ENCODE measurements at places on chromosomes 12 and 14. TPM values are rescaled to one million over a fixed set of nuclear protein-coding genes. Genes with fewer than 3 reads are reported as not detected.

Gene KIF5A
- total RNA-seq: 1.3 TPM

GRCh38 chr12:49017891-49018260, 700 bp downstream of the PRKAG1 start:
- peak; percentile 74 for DNase-seq
- H3K4me3 ChIP-seq: peak overlapping the region; percentile 81
- H3K4me1 ChIP-seq: peaks cover 34% of the 10 kb centered on the region
- peak overlapping the region; percentile 97 for H3K27ac ChIP-seq
- peaks cover 32% of the 10 kb centered on the region for H3K36me3 ChIP-seq
- no peaks in the 10 kb centered on the region for H3K27me3 ChIP-seq

Gene ZNF641
- 5.6 TPM for total RNA-seq

DNA sequence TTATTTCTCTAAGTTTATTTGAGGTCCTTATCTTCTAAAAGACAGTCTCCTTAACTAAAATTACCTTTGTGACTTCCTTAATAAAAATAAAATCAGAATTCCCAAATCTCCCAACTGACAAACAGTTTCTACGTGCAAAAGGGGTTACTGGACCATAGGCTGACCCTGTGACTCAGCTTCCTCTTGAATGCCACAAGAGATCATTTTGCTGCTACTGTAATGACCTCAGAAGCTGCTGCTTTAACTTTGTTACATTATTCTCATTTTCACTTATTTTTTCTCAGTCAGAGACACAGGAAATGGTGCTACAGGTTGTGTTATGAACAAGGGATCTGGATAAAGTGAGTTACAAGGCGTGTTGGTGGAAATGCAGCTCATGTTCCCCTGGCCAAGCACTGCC, 132.2 kb upstream of the TMTC2 start:
- H3K36me3 ChIP-seq: no peaks in the 10 kb centered on the region
- no peak for DNase-seq
- H3K27ac ChIP-seq: no peak overlapping the region
- no peaks in the 10 kb centered on the region for H3K4me1 ChIP-seq
- H3K4me3 ChIP-seq: no peak overlapping the region

Gene LIN52
- 13.2 TPM for total RNA-seq

DNA sequence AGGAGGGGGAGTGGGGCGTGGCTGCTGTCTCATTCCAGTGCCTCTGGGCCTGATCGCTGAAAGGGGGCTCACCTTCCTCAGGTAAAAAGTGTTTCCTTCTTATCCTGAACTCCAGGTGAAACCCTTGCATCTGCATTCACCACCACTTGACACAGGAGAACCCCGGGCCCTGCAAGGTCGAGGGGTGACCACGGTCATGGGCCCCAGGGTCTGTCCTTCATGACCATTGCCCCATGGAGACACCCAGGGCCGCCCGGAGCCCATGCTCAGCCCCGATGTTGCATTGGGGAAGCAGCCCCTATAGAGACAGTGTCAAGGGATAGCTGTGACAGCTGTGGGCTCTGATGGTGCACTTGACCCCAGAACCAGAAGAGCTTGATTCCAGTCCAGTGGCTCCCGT, 34.4 kb upstream of the DYNC1H1 start:
- H3K27me3 ChIP-seq: no peaks in the 10 kb centered on the region
- no peak overlapping the region for H3K27ac ChIP-seq
- DNase-seq: no peak
- H3K36me3 ChIP-seq: peaks cover 5% of the 10 kb centered on the region
- H3K4me1 ChIP-seq: no peaks in the 10 kb centered on the region

Gene HSPA2
- 3.2 TPM for total RNA-seq

Gene GSC
- total RNA-seq: not detected

DNA sequence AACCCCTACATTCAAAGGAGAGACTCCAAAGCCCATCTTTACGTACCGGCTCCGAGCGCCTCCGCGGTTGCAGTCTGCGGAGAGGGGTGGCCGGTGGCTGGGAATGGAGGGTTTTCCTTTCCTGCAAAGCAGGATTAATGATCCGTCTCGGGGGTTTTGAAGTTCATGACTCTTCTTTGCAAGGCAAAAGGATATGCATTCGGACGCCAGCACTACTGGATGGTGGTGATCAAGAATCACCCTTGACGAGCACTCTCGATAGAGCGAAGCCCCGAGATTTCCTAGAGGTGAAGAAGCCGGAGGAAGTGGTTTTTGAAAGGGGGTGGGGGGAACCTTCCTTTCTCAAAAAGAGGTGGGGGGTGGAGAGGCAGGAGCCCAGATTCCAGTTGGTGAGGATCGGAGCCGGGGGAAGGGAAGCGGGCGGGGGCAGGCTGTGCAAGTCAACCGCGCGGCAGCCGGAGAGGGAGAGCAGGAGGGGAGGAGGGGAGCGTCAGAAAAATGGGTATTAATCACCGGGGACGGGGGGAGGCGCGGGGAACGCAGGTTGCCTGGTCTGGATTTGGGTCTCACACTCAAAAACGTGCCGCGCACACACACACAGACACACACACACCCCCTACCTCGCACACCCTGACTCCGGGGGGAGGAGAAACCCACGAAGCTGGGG, at the start of gene GRIN2B:
TSS of gene GRIN2B (minus strand) at position 307 of the 667 bp plus-strand sequence. CDS start 115,394 bp downstream, outside the sequence.
- no peaks in the 10 kb centered on the region for H3K36me3 ChIP-seq
- peak; percentile 18 for DNase-seq
- H3K4me3 ChIP-seq: peak within 1 kb of the TSS; percentile 41
- peaks cover 11% of the 10 kb centered on the region for H3K4me1 ChIP-seq
- H3K27me3 ChIP-seq: peaks cover 65% of the 10 kb centered on the region
- H3K27ac ChIP-seq: no peak within 1 kb of the TSS

Gene FSCB
- not detected for total RNA-seq

- peak overlapping the region; percentile 81 for H3K4me3 ChIP-seq
- H3K4me1 ChIP-seq: peaks cover 34% of the 10 kb centered on the region
- no peaks in the 10 kb centered on the region for H3K36me3 ChIP-seq
- H3K27me3 ChIP-seq: no peaks in the 10 kb centered on the region
- DNase-seq: peak; percentile 80
These were observed 1319.1 kb downstream of the TMEM121 start for GRCh38 chr14:106845286-106846087.

Gene SALL2
- 6.3 TPM for total RNA-seq

DNA sequence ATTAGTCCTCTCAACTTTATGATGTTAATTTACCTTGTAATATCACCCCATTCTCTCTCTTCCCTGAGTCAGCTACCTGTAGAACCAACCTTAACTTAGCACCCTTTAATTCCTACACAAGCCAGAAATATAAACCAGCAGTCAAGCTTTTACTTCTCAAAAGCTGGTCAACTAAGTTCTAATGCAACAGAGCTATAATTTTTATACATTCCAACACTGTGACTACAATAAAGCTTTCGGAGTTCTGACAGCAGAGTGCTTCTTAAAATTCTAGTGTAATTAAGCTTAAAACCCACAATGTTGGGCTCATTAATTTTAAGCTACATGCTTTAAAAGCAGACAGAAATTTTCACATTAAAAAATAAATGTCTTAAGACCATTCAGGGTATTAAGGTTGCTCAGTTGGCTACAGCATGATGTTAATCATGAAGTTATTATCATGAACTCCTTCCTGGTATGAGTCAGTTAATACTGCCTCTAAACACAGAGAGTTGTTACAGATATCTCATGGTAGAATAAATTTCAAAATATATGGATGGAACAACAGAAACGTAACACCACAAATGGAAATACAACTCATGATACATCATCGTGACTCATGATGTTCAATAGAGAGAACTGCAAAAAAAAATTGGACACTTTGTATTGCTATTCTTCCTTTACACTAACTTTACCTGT, 126.7 kb downstream of the EPS8 start:
- H3K4me3 ChIP-seq: no peak overlapping the region
- H3K27me3 ChIP-seq: no peaks in the 10 kb centered on the region
- no peak overlapping the region for H3K27ac ChIP-seq
- DNase-seq: no peak
- H3K36me3 ChIP-seq: no peaks in the 10 kb centered on the region
- no peaks in the 10 kb centered on the region for H3K4me1 ChIP-seq

GRCh38 chr12:89414851-89415250, 62.5 kb upstream of the DUSP6 start:
- H3K36me3 ChIP-seq: peaks cover 2% of the 10 kb centered on the region
- no peak overlapping the region for H3K27ac ChIP-seq
- no peak overlapping the region for H3K4me3 ChIP-seq
- no peaks in the 10 kb centered on the region for H3K27me3 ChIP-seq
- H3K4me1 ChIP-seq: no peaks in the 10 kb centered on the region

Gene SETD1B
- 13.7 TPM for total RNA-seq

Gene LMNTD1
- not detected for total RNA-seq

- H3K27me3 ChIP-seq: peaks cover 28% of the 10 kb centered on the region
- H3K4me3 ChIP-seq: no peak overlapping the region
- H3K36me3 ChIP-seq: no peaks in the 10 kb centered on the region
- no peak overlapping the region for H3K27ac ChIP-seq
These were observed 40.6 kb upstream of the CDKN3 start for GRCh38 chr14:54356172-54356571.

- no peak overlapping the region for H3K4me3 ChIP-seq
- no peaks in the 10 kb centered on the region for H3K4me1 ChIP-seq
- no peak overlapping the region for H3K27ac ChIP-seq
- DNase-seq: no peak
These were observed 113.5 kb upstream of the PCED1B start for GRCh38 chr12:46965880-46966279.

DNA sequence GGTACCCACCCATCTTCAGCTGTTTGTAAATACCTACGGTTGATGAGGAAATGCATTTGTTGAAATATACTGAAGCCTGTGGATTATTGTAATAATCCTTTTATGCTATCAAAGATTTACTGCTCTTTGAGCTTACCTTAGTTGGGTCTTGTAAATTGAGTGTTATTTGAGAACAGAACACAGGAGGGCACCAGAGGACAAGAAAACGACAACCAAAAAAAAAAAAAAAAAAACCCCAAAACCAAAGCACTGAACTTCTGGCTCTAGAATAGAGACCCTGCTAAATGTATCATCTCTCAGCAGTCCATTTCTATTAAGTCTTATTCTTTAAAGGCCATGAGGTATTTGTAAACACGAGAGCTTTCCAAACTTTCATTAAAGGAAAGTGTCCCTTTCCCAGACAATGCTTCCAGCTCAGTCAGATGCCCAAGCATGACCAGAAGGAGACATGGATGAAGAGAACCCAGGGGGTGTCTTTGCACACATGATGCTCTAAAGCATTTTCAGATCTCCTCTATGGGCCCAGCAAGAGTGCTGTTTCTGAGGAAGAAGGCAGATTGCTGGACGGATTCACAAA, 763.9 kb downstream of the NRXN3 start:
- no peaks in the 10 kb centered on the region for H3K36me3 ChIP-seq
- no peaks in the 10 kb centered on the region for H3K4me1 ChIP-seq
- peaks cover 16% of the 10 kb centered on the region for H3K27me3 ChIP-seq
- H3K4me3 ChIP-seq: no peak overlapping the region
- H3K27ac ChIP-seq: no peak overlapping the region

GRCh38 chr12:11986165-11986564, 84.6 kb upstream of the BCL2L14 start:
- H3K4me3 ChIP-seq: no peak overlapping the region
- peaks cover 35% of the 10 kb centered on the region for H3K36me3 ChIP-seq
- DNase-seq: no peak
- H3K4me1 ChIP-seq: peaks cover 29% of the 10 kb centered on the region
- no peaks in the 10 kb centered on the region for H3K27me3 ChIP-seq

DNA sequence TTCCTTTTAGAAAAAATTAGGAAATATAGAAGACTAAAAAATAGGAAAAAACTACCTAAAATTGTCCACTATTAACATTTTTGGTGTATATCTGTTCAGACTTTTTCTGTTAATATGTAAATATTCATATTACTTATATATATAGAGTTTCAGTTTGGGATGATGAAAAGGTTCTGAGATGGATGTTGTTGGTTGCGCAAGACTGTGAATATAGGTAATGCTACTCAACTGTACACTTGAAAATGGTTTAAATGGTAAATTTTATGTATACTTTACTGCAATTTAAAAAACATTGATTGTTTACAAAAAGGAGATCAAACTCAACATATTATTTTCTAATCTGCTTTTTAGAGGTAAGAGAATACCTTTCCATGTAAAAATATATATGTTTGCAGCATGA, 200.9 kb downstream of the RAD51B start:
- H3K36me3 ChIP-seq: peaks cover 4% of the 10 kb centered on the region
- no peaks in the 10 kb centered on the region for H3K27me3 ChIP-seq
- H3K4me3 ChIP-seq: no peak overlapping the region
- no peak overlapping the region for H3K27ac ChIP-seq
- no peaks in the 10 kb centered on the region for H3K4me1 ChIP-seq
- DNase-seq: no peak

GRCh38 chr14:104238424-104239184, 100.2 kb downstream of the KIF26A start:
- H3K27me3 ChIP-seq: peaks cover 7% of the 10 kb centered on the region
- H3K4me3 ChIP-seq: no peak overlapping the region
- H3K4me1 ChIP-seq: no peaks in the 10 kb centered on the region
- no peaks in the 10 kb centered on the region for H3K36me3 ChIP-seq
- H3K27ac ChIP-seq: no peak overlapping the region

GRCh38 chr12:104668274-104668718, 211.5 kb downstream of the CHST11 start:
- H3K36me3 ChIP-seq: no peaks in the 10 kb centered on the region
- no peak for DNase-seq
- H3K27ac ChIP-seq: no peak overlapping the region
- H3K4me1 ChIP-seq: peaks cover 67% of the 10 kb centered on the region
- no peak overlapping the region for H3K4me3 ChIP-seq

GRCh38 chr12:104177336-104177662, 38.3 kb upstream of the TXNRD1 start:
- no peak overlapping the region for H3K4me3 ChIP-seq
- no peaks in the 10 kb centered on the region for H3K27me3 ChIP-seq
- peaks cover 5% of the 10 kb centered on the region for H3K4me1 ChIP-seq
- no peak overlapping the region for H3K27ac ChIP-seq
- DNase-seq: no peak

- DNase-seq: no peak
- H3K27me3 ChIP-seq: no peaks in the 10 kb centered on the region
- no peaks in the 10 kb centered on the region for H3K4me1 ChIP-seq
- no peak overlapping the region for H3K4me3 ChIP-seq
These were observed 10.8 kb upstream of the CEBPE start for GRCh38 chr14:23129759-23130316.

GRCh38 chr12:94133964-94134795, 14.2 kb upstream of the PLXNC1 start:
- no peaks in the 10 kb centered on the region for H3K36me3 ChIP-seq
- H3K27ac ChIP-seq: no peak overlapping the region
- H3K27me3 ChIP-seq: no peaks in the 10 kb centered on the region
- peak; percentile 51 for DNase-seq
- H3K4me1 ChIP-seq: peaks cover 3% of the 10 kb centered on the region

GRCh38 chr14:59464486-59465315, 479 bp downstream of the GPR135 start:
- H3K4me1 ChIP-seq: peaks cover 7% of the 10 kb centered on the region
- H3K27me3 ChIP-seq: peaks cover 3% of the 10 kb centered on the region
- peak; percentile 68 for DNase-seq
- H3K27ac ChIP-seq: no peak overlapping the region
- H3K36me3 ChIP-seq: peaks cover 12% of the 10 kb centered on the region

DNA sequence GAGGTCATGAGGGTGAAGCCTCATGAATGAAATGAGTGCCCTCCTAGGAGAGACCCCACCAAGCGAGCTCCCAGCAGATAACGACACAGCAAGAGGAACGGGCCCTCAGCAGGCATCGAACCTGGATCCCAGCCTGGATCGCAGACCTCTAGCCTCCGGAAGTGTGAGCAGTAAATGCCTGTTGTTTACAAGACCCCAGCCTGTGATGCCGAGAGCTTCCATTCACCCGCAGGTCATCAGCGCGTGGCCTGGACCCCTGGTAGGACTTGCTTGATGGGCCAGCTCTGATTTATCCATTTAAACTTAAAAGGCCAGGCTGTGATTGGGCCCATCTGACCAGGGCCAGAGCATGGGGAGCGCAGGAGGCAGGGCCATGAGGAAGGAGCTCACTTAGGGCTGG, 7.0 kb downstream of the TMEM179 start:
- no peak overlapping the region for H3K27ac ChIP-seq
- H3K27me3 ChIP-seq: peaks cover 13% of the 10 kb centered on the region
- H3K4me3 ChIP-seq: no peak overlapping the region
- DNase-seq: no peak
- no peaks in the 10 kb centered on the region for H3K4me1 ChIP-seq
- no peaks in the 10 kb centered on the region for H3K36me3 ChIP-seq

Measured in activated CD4-positive, alpha-beta T cell treated with anti-CD3 and anti-CD28 coated beads for 36 hours (primary cell).